ENCODE measurements at places on chromosomes 6 and 20.

GRCh38 chr6:39217177-39217864 lies 12.0 kb downstream of the KCNK5 start:
- DNase-seq: no peak

DNA sequence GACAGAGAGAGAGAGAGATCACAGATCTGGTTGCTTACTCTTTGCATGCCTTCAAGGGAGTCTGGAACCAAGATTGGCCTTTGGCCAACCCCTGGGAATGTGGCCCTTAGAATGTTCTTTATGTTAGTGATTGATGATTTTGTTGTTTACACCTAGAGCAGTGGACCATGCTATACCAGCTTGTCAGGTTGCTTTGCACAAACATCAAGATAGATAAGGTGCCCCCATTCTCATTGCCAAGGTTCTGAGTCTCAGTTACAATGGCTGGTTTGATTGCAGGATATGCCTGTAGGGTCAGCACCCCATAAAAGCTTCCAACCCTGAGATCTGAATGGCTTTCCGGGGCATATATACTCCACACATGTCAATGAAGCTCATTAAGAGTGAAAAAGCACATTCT lies 53.5 kb upstream of the SLC2A12 start:
- no peak for DNase-seq

DNA sequence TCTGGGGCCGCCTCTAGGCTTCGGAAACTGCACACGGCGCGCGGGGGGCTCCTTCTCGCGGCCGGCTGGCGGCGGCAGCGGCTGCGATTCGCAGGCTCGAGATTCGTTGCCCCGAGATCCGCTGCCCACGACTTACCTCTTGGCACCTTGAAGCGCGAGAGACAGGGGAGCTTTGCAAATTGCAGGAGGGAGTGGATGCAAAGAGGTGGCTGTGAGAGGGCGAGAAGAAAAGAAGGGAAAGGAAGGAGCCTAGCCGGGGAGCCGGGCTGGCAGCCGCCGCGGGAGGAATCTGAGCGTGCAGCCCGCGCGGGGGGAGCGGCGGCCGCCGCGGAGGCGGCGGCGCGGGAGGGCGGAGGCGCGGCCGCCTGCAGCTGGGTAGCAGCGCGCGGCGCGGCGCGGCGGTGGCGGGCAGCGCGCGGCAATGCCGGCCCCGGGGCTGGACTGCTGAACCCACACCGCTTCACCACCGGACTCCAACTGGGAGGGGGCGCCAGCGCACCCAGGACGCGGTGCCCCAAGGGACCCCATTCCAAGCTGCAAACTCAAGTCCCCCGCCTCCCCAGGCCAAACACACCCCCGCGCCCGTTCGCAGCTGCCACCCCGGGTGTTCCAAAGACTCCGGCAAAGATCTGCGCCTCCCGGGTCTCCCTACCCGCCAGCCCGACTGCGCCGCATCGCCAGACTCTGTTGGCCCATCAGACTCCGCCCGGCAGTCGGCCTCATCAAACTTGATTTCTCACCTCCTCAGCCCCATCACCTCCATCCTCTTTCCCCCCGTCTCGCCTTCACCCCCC lies 44.2 kb upstream of the SUPT3H start:
- peak; percentile 84 for DNase-seq

DNA sequence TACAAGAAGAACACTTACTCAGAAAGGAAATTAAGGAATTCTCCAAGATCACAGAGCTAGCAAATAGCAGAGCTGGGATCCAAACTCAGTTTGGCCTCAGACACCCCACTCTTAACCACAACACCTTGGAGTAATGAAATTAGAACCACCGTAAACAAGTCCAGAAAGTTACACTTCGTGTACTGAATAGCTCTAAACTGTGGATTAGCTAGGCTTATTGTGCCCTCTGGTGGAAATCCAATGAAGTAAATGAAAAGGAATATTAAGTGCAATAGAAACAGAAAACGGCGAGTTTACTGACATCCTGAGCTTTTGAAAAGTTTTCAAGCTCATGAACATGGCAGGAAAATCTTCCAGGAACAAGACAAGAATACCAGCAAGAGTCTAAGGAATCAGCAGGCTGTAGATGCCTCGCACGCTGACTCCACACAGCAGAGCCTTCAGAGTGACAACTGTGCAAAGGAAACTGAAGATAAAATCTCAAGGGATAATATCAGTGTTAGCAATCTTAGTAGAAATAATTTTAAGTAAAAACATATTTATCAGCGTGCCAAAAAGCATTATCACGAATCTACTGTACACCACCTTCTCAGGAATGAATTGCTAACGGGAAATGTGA lies 34.6 kb downstream of the FBXO5 start:
- DNase-seq: peak; percentile 65

DNA sequence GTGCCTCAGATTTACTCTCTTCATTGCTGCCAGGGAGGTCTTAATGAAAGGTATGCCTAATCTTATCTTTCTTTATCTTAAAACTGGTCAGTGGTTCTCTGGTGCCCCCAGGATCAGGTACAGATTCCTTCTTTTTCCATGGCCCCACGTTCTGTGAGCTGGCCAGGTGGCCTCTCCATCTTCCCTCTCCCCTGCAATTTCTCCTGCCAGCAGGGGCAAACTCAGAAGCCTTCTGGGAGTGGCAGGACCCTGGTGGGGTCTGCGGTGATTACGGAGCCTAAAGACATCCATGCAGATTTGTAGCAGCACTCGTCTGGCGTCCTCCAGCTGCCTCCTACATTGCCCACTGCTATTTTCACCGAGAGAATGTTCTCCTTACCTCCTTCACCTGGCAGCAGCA lies 95.8 kb downstream of the CCDC170 start:
- DNase-seq: no peak

DNA sequence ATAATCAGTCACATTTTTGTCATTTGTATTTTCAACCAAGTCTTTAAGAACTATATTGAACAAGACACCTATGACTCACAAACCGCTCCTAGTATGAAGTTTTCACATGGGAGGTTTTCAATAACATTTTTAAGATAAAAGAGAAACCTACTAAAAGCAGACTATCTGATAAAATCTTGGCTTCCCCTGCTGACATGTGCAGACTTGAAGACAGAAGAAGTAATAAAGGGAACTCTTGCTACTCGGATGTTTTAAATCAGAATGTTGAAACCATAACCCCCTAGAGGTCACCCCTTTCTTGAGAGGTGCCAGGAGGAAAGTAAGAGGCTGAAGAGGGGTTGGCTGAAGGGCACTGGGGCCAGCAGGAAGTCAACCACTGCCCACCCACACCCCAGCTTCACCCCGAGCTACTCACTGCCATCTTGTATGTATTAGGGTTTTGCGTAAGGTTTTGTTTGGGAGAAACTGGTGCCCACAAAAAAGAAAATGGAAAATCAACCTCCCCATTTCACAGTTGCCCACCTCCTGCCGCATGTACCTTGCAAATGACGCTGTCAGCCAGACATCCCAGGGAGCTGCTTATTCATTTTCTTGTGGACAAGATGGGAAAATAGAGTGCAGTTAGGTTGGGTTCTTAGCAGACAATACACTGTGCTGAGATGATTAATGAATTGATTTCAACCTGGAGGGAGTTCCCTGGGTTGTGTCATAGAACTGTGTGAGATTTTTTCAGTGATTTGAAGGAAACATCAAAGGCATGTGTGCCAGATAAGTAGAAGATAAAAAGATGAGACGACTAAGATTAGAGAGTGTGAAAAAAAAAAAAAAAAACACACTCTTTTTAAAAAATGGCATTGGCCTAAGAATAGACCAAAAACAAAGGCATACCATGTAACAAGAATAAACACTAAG lies 83.2 kb upstream of the TAB2 start:
- peak; percentile 80 for DNase-seq

DNA sequence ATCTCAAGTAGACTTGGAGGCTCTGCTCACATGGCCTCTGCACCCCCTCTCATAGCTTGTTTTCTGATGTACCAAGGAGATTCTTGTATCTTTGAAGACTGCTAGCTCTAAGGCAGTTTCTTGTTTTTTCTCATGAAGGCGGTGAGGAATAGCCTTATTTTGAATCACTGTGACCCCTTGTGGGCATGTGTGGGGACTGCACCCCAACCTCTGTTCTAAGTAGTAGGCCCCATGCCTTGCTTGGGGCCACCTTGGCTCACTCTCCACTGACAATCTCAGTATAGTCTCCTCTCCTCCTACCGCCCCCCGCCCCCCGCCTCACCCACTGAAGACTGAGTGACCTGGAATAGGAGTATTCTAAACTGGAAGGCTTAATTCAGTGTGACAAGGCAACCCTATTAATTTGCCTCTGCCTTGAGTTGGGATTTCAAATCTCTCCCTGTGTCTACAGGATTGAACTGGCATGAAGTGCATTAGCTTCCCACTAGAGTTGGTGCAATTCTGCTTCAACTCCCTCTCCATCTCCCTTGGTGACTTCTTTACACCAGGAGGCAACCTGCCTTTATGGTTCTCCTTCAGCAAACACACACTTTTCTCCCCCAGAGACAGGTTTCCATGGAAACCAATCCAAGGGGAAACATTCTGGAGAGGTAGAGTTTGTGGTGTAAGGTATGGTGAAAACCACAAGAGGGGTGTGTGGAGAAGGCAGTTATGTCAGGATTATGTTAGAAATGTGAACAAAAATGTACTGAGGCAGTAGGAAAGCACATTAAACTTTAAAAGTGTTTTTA lies 75.4 kb upstream of the ECI2 start:
- peak; percentile 87 for DNase-seq

GRCh38 chr6:163289447-163289846 lies 125.1 kb upstream of the QKI start:
- DNase-seq: no peak

DNA sequence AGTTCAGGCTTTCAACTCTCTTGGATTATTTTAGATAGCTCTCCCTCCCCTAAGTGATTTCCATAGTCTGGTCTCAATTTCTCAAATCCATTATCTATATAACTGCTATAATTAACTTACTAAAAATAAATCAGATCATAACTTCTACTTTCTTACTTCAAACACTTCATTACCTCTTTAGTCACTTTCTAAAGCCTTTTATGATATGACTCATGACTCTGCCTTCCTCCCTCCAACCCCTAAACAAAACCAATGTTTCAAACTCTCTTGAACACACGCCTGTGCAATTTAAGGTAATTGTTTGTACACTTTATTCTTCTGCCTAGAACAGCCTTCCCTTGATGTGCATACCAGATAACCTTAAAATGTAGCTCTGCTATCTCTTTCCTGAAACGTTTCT lies 100.5 kb downstream of the LMBRD1 start:
- DNase-seq: no peak

GRCh38 chr6:156942266-156942665 lies 165.1 kb downstream of the ARID1B start:
- DNase-seq: no peak

GRCh38 chr6:168221000-168221399 lies 98.6 kb downstream of the DACT2 start:
- DNase-seq: no peak

DNA sequence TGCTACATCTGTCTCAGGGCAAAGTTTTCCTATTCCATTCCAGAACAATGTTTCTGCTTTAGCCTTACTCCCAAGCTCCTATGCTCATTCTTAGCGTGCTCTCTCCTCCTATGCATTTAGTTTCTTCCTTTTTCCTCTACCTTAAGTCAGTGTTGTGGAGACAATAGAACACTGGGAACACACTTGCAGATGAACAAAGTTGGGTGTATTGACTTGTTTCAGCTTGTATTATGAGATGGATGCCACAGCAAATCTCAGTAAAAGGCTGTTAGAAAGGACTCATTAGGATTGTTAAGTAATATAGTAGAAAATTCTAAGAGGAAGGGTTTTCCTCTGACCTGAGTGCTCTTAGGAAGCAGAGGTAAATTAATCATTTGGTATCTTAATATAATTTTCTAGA lies 48.4 kb downstream of the BMP5 start:
- DNase-seq: no peak

DNA sequence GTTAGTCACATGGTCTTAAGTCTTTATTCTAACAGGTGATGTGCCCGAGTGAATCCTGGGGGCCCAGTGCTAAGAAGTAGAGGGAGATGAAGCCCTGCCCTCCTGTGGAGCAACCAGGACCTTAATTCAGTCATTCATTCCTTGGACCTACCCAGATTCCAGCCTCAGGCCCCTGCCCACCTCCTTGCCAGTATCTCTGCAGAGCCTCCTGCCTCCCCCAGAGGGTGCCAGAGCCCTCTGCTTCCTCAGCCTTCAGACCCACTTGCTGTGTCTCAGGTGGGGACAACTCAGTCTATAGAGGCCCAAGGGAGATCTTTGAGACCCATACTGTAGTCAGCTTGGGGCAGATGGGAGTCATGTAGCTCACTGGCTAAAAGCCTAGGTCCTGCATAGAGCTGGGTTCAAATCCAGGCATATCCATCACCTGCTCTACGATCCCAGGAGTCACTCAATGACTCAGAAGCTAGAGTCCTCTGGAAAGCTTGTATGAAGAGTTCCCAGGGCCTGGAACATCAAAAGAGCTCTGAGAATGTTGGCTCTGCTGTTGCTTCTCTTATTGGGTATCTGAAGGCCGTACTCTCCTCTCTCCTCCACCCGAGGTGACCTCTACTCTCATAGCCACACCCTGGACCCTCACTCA lies 3.9 kb upstream of the SIGLEC1 start:
- peak; percentile 69 for DNase-seq

DNA sequence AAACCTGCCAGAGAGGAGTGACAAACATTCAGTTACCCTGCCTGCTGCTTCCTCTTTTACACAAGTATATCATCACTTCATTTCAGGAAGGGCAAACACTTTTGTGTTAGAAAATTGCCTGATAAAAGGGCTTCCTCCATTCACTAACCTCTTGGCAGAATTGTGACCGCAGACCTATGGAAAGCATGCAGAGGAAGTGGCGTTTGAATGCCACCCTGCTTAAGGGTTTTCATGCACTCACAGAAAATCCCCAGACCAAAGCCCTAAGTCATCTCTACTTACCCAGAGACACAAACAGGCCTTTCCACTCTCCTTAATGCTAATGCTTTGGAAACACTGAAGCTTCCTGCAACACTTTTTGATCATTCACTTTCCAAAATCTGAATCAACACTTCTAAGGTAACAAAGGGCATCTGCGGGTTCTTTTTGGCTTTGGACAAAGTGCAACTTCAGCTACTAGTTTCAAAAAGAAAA lies 22.1 kb upstream of the RALGAPA2 start:
- peak; percentile 70 for DNase-seq

GRCh38 chr6:6631534-6632276 lies 43.2 kb downstream of the LY86 start:
- no peak for DNase-seq

- no peak for DNase-seq
Observed at GRCh38 chr6:110741517-110741916, 73.8 kb downstream of the CDK19 start.

DNA sequence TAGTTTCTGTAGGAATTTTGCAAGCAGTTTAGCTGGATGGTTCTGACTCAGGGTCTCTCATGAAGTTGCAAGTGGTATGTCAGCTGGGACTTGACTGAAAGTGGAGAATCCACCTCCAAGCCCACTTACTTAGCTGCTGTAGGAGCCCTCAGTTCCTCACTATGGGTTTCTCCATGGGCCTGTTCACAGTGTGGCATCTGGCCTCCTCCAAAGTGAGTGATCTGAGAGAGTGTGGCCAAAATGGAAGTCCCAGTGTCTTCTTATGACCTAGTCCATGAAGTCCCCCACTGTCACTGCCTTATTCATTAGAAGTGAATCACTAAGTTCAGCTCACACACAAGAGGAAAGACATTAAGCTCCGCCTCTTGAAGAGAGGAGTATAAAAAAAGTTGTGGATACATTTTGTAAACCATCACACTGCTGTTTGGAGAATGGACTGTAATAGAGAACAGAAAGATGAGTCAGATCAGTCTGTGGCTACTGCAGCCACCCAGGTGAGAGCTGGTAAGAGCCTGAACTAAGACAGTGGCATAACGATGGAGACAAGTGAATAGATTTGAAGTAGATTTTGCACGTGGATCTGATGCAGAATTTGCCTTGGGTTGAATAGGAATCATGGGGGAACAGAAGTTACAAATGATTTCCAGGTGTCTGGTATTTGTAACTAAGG lies 4.9 kb upstream of the NELFCD start:
- DNase-seq: no peak

Measured in activated CD4-positive, alpha-beta T cell treated with anti-CD3 and anti-CD28 coated beads, Interleukin-2, amount 10 ng/mL, durations not matched to agents 24 days and 14 days (primary cell).